ENCODE measurements at places on chromosomes 1 and 21. TPM values are rescaled to one million over a fixed set of nuclear protein-coding genes. Genes with fewer than 3 reads are reported as not detected.

- no peaks in the 10 kb centered on the region for H3K36me3 ChIP-seq
- peaks cover 3% of the 10 kb centered on the region for H3K27me3 ChIP-seq
- no peak overlapping the region for H3K27ac ChIP-seq
- no peak for DNase-seq
Measured at GRCh38 chr1:114956570-114956969, 73.1 kb upstream of the TSHB start.

DNA sequence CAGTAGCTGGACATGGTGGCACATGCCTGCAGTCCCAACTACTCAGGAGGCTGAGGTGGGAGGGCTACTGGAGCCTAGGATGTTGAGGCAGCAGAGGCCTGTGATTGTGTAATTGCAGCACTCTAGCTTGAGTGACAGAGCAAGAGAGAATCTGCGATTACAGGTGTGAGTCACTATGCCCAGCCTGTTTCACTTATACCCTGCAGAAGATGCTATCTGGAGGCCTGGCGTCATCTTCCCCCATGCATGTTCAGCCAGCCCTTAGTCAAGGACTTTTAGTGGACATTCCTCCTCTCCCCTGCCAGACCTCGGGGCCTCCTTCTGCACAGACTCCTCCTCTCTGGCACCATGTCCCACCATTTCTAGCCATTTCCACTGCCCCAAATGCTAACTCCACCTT lies 36.3 kb upstream of the RCC2 start:
- no peaks in the 10 kb centered on the region for H3K27me3 ChIP-seq
- H3K4me3 ChIP-seq: no peak overlapping the region
- H3K4me1 ChIP-seq: no peaks in the 10 kb centered on the region
- DNase-seq: peak; percentile 77
- no peaks in the 10 kb centered on the region for H3K36me3 ChIP-seq

DNA sequence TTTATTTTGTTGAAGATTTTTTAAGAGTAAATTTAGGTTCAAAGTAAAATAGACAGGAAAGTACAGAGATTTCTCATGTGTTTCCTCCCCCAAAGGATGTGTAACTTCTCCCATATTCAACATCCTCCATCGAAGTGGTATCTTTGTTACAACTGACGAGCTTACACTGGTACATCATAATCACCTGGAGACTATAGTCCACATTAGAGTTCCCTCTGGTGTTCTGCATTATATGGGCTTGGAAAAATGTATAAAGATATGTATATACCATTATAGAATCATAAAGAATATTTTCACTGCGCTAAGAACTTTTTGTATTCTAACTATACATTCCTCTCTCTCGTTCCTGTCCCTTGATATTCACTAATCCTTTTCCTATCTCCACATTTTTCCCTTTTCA lies 203.7 kb downstream of the AMY1C start:
- DNase-seq: no peak
- H3K4me1 ChIP-seq: no peaks in the 10 kb centered on the region
- no peak overlapping the region for H3K27ac ChIP-seq
- H3K36me3 ChIP-seq: no peaks in the 10 kb centered on the region
- no peak overlapping the region for H3K4me3 ChIP-seq

DNA sequence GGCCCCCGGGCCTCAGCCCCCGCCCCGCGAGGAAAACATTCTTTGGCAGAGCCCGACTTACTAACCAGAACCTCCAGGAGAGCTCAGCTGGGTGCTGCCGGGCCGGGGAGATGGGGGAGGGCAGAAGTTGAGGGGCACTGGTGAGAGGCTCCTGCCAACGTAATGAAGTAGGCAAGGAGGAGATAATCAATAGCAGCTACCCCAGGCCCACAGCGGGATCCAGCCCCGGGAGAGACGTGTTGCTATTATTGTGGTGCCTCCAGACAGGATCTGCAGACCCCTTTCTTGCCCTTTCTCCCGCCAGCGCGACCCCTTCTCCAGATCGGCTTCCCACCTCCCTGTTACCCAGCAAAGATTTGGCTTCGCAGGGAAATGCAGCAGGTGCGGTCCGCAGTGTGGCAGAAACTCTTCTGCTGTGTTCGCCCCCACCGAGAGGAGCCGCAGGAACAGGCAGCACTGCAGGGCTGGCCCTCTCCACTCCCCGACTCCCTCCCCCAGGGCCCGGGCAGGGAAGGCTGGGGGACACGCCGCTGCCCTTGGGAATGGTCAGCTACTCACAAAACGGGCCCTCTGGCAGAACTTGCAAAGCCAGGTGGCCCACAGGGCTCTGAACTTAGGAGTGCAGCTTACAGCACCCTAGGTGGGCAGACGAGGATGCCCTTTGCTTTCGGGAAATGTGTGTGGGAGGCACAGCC lies 1.5 kb upstream of the KCNA2 start:
- no peak overlapping the region for H3K27ac ChIP-seq
- peaks cover 8% of the 10 kb centered on the region for H3K4me1 ChIP-seq
- no peaks in the 10 kb centered on the region for H3K36me3 ChIP-seq
- no peak overlapping the region for H3K4me3 ChIP-seq
- peaks cover 58% of the 10 kb centered on the region for H3K27me3 ChIP-seq

GRCh38 chr1:209845408-209845725 lies 17.6 kb downstream of the UTP25 start:
- H3K36me3 ChIP-seq: peaks cover 33% of the 10 kb centered on the region
- H3K4me1 ChIP-seq: peaks cover 22% of the 10 kb centered on the region
- H3K27ac ChIP-seq: peak overlapping the region; percentile 57

GRCh38 chr21:45336870-45337269 lies 49.2 kb upstream of the POFUT2 start:
- H3K27me3 ChIP-seq: no peaks in the 10 kb centered on the region
- no peak overlapping the region for H3K4me3 ChIP-seq
- H3K4me1 ChIP-seq: peaks cover 14% of the 10 kb centered on the region
- DNase-seq: peak; percentile 47

DNA sequence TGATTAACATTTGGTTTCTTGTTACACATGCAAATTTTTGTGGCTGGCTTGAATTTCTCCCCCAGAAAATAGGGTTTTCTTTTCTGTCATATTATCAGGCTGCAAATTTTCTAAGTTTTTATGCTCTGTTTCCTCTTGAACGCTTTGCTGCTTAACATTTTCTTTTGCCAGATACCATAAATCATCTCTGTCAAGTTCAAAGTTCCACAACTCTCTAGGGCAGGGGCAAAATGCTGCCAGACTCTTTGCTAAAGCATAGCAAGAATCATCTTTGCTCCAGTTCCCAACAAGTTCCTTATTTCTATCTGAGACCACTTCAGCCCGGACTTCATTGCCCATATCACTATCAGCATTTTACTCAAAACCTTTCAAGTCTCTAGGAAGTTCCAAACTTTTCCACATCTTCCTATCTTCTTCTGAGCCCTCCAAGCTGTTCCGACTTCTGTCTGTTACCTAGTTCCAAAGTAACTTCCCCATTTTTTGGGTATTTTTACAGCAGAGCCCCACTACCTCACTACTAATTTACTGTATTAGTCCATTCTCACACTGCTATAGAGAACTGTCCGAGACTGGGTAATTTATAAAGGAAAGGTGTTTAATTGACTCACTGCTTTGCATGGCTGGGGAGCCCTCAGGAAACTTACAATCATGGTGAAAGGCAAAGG lies 486.9 kb upstream of the NCAM2 start:
- no peaks in the 10 kb centered on the region for H3K4me1 ChIP-seq
- H3K27ac ChIP-seq: no peak overlapping the region
- DNase-seq: no peak
- no peaks in the 10 kb centered on the region for H3K27me3 ChIP-seq

- no peaks in the 10 kb centered on the region for H3K36me3 ChIP-seq
- peaks cover 4% of the 10 kb centered on the region for H3K4me1 ChIP-seq
- DNase-seq: no peak
Measured at GRCh38 chr1:172758259-172758658, 99.4 kb downstream of the FASLG start.

- H3K36me3 ChIP-seq: no peaks in the 10 kb centered on the region
- peak overlapping the region; percentile 53 for H3K27ac ChIP-seq
- no peaks in the 10 kb centered on the region for H3K27me3 ChIP-seq
- peaks cover 55% of the 10 kb centered on the region for H3K4me1 ChIP-seq
- DNase-seq: peak; percentile 52
- H3K4me3 ChIP-seq: peak overlapping the region; percentile 18
Measured at GRCh38 chr1:26700711-26701110, 4.9 kb downstream of the ARID1A start.

GRCh38 chr1:15063783-15064182 lies 89.8 kb upstream of the TMEM51 start:
- no peak overlapping the region for H3K4me3 ChIP-seq
- H3K4me1 ChIP-seq: no peaks in the 10 kb centered on the region
- no peaks in the 10 kb centered on the region for H3K36me3 ChIP-seq
- no peak for DNase-seq
- H3K27me3 ChIP-seq: no peaks in the 10 kb centered on the region

- no peak for DNase-seq
- H3K4me3 ChIP-seq: no peak overlapping the region
- no peaks in the 10 kb centered on the region for H3K27me3 ChIP-seq
- no peak overlapping the region for H3K27ac ChIP-seq
- H3K4me1 ChIP-seq: no peaks in the 10 kb centered on the region
Measured at GRCh38 chr1:43214501-43215444, 42.6 kb downstream of the CFAP57 start.

GRCh38 chr1:214126697-214127146 lies 138.9 kb downstream of the PROX1 start:
- no peak overlapping the region for H3K27ac ChIP-seq
- no peak overlapping the region for H3K4me3 ChIP-seq
- H3K4me1 ChIP-seq: peaks cover 5% of the 10 kb centered on the region

GRCh38 chr1:45394342-45394741 lies 54.1 kb upstream of the MUTYH start:
- H3K4me3 ChIP-seq: no peak overlapping the region
- H3K27me3 ChIP-seq: no peaks in the 10 kb centered on the region

- no peak for DNase-seq
- H3K36me3 ChIP-seq: no peaks in the 10 kb centered on the region
- H3K4me3 ChIP-seq: no peak overlapping the region
- no peaks in the 10 kb centered on the region for H3K4me1 ChIP-seq
- H3K27me3 ChIP-seq: peaks cover 3% of the 10 kb centered on the region
Measured at GRCh38 chr1:163540727-163541126, 219.0 kb downstream of the NUF2 start.

DNA sequence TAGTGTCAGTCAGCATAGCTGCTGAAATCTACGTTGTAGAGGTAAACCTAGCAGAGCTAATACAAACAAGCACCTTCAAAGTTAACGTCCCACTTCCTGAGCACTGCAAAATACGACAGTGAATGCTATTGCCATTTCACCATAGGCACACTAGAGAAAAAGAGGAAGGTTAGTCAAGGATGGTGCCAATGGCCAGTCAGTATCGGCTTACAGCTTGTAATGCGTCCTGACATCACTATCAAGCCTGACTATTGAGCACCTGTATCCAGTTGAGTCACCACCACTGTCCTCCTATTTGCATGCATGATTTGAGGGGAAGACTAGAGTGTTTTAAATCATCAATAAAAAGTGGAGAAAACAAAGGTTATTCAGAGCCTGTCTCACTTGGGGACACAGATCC lies 34.4 kb downstream of the NUCKS1 start:
- no peak overlapping the region for H3K4me3 ChIP-seq
- peaks cover 67% of the 10 kb centered on the region for H3K36me3 ChIP-seq
- no peak for DNase-seq
- no peak overlapping the region for H3K27ac ChIP-seq

DNA sequence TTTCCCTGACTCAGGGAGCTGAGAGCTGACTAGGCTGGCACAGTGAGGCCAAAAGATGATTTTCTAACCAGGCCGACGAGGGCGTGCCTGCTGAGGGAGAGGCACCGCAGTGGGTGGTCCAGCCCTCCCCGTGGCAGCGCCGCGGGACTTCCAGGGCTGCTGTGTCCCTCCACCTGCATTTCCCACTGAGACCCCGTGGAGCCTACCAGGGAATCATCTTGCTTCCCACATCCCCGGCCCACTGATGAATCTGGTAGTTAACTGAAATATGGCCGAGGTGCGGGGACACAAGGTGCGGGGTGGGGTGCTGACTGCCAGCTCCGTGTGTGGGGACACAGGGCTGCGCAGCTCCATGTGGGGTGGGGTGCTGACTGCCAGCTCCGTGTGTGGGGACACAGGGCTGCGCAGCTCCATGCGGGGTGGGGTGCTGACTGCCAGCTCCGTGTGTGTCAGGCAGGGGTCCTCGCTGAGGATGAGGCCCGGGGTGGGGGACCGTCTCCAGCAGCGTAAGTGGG lies 10.4 kb downstream of the WRAP73 start:
- no peaks in the 10 kb centered on the region for H3K27me3 ChIP-seq
- H3K27ac ChIP-seq: no peak overlapping the region
- H3K36me3 ChIP-seq: peaks cover 11% of the 10 kb centered on the region
- H3K4me1 ChIP-seq: no peaks in the 10 kb centered on the region
- no peak for DNase-seq

GRCh38 chr1:917076-917459 lies 6.7 kb upstream of the SAMD11 start:
- no peaks in the 10 kb centered on the region for H3K36me3 ChIP-seq
- no peak for DNase-seq
- no peak overlapping the region for H3K27ac ChIP-seq
- peaks cover 9% of the 10 kb centered on the region for H3K4me1 ChIP-seq
- H3K27me3 ChIP-seq: peaks cover 25% of the 10 kb centered on the region

RHBDL2 gene
- total RNA-seq: not detected

SYDE2 gene
- 9.9 TPM for total RNA-seq

F13B gene
- total RNA-seq: not detected

CASQ2 gene
- total RNA-seq: 0.11 TPM

GPR161 gene
- total RNA-seq: 16.5 TPM

KRTAP25-1 gene
- not detected for total RNA-seq
